Activated naive CD4-positive, alpha-beta T cell treated with anti-CD3 and anti-CD28 coated beads, Interleukin-2, amount 50 U/mL, for 16 hours (primary cell): ENCODE measurements at places on chromosomes 1 and 21.

- no peak for DNase-seq
These were observed 55.3 kb upstream of the MUTYH start for GRCh38 chr1:45395582-45395981.

DNA sequence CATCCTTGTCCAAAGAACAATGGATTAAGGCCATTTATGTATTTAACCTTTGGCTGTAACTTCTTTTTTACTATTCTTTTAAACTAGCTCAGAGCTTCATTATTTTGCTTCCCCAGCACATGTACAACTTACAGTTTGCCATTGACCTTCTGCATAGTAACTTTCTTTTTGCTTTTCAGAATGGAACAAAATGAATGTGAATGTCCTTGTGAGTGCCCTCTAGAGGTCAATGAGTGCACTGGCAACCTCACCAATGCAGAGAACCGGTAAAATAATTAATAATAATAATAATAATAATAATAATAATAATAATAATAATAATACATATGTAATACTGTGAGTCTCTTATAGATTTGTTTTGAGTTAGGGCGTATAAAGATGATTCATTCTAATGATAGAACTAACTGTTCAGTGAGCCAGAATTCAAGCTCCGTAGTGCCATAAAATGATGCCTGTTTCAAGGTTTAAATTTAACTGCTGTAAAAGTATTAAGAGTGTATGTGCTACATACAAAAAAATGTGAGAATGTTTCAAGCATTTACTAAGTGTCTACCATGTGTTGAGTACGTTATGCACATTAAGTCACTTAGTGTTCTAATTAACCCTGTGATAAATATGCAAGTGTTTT is 69.0 kb upstream of the RAVER2 start:
- no peak for DNase-seq

- no peak for DNase-seq
These were observed 77.7 kb downstream of the SLC16A1 start for GRCh38 chr1:112878321-112878720.

DNA sequence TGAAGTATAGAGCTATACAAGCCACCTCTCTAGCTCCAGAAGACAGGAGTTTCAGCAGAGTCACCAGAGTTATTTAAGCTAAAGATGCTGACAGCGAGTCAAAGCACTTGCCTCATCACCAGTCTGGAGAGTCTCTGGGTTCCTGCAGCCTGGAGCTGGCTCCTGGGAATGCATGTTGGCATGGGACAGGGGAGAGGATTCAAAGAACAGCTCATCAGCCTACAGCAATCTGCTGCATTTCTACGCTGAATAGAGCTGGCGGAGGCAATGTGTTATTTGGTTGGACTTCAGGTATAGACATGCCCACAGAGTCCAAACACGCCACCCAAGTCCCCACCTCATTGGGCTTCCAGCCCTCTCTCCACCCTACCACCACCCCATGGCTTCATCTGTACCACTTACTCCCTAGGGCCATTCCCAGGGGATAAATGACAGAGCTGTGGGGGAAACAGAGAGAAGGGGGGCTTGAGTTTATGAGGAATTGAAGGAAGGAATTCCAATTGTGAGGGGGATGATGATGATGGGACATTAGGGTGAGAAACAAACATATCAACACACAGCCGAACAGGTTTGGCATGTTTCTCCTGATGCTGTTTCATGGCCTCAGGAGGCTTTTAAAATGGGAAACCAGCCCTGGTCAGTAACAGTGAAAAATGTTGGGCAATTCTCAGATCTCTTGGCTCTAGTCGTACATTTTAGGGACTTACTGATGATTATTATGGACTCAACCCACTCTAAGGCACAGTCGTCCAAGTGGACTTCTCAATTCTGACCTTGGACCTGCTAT is 58.4 kb downstream of the PLEKHA6 start:
- DNase-seq, result no peak

GRCh38 chr1:158840236-158840635 is 9.1 kb downstream of the MNDA start:
- no peak for DNase-seq

DNA sequence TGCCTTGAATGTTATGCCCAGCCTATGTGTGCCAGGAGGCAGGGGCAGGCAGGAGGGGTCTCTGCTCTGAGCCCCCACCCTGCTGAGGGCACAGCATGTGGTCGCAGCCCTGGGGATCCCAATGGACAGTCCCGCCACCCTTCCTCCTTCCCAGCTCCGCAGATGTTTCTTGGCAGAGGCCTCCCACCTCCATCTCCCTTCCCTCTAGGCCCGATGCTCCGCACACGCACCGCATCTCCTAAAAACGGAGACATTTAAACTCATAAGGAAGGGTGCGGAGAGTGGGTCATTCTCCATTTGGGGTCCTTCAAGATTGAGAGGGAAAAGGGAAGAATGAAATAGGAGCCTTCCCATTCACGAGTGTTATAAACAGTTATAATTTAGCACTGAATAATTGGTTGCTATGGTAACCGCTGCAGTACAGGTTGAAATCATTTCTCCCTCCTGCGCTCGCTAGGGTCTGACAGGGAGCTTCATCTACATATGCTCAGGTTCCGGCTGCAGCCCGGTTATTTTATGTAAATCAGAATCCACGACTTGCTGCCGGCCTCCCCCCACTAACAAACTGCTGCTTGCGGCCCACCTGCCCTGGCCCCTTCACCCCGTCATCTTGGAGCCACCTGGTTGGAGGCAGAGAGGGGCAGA is 16.0 kb downstream of the CHD5 start:
- no peak for DNase-seq

- DNase-seq, result no peak
These were observed 12.4 kb upstream of the UMODL1 start for GRCh38 chr21:42058631-42059111.
